Endodermal cell (in vitro differentiated cells): ENCODE measurements at places on chromosomes 11 and 22.

DNA sequence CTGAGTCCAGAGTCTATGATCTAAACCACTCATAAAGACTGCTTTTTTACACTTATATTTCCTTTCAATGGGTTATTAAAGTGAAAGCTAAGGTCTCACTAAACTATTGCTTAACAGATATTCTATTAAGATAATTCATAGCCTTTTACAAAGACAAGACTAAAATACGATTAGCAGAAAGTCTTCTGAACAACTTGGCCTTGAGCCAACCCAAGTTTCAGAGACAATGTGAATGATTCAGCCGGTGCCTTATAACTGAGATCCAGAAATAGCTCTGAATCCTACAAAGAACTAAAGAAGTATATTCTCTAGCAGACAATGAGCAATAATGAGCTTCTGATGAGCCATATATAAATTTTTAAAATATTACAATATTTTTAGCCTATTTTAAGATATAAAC is 41.5 kb upstream of the CARD18 start:
- no peak for DNase-seq

- no peak for DNase-seq
Measured at GRCh38 chr11:5251746-5252145, 2.1 kb upstream of the HBG1 start.

DNA sequence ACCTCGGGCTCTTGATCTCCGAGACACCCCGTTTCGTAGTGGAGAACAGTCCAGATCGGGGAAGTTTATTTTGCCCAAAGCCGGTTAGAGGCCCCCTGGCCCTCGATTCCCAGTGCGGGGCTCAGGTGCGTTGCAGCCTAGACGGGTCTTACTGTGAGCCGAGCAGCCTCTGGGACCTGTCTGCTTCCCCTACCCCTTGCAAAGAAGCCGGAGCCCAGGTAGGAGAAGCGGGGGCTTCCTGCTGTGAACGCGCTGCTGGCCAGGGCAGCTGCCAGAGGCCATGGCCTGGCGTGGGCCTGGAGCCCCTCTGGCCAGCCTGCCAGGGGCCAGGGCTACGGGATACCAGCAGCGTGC is 621 bp downstream of the TSPO start:
- DNase-seq, result no peak

DNA sequence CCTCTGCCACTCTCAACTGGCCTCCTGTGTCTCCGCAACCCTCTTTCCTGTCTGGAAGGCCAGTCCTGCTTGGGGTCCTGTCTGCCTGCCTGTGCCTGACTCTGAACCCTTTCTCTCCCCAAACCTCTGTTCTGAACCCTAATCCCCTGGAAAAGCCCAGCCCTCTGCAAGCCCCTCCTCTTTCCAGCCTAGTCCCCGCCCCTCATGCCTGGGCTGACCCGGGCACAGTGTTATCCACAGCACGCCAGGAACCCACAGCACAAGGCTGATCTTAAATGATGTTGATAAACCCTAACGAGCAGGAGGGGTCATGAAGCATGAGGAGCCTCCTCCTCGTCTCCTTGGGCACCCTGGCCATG is at the start of gene IFITM10:
Gene IFITM10 (minus strand): TSS at position 115 of the 359 bp plus-strand sequence. CDS start 153 bp downstream, outside the sequence.
- no peak for DNase-seq

GRCh38 chr11:115670538-115671205 is 166.5 kb upstream of the CADM1 start:
- no peak for DNase-seq

- peak; percentile 88 for DNase-seq
Measured at GRCh38 chr11:69521457-69521856, 40.0 kb downstream of the LINC01488 start.

DNA sequence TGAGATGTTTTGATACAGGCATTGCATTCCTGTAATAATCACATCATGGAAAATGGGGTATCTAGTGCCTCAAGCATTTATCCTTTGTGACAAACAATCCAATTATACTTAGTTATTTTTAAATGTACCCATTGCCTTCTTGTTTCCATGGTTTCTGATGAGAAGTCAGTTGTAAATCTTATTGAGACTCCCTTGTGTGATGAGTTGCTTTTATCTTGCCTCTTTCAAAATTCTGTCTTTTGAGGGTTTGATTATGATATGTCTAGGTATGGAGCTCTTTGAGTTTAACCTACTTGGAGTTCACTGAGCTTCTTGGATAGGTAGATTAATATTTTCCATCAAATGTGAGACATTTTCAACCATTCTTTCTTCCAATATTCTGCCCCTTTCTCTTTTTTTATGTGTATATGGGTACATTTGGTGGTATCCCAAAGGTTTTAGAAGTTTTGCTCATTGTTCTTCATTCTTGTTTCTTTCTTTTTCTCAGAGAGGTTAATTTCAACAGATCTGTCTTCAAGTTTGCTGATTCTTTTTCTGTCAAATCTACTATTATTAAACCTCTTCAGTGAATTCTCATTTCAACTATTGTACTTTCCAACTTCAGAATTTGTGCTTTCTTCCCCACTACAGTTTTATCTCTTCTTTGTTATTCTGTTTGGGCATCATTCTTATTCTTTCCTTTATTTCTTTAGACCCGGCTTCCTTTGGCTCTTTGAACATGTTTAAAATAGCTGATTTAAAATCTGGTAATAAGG is 13.7 kb downstream of the NAGA start:
- no peak for DNase-seq

DNA sequence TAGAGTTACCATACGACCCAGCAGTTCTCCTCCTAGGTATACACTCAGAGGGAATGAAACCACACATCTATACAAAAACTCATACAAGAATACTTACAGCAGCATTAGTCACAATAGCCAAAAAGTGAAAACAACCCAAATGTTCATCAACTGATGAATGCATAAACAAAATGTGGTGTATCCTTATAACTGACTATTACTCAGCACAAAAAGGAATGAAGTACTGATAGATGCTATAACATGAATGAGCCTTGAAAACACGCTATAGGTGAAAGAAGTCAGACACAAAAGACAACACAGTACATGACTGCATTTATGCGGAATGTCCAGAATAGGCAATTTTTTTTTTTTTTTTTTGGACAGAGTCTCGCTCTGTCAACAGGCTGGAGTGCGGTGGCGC is 23.1 kb downstream of the NCAPD3 start:
- DNase-seq, result no peak

DNA sequence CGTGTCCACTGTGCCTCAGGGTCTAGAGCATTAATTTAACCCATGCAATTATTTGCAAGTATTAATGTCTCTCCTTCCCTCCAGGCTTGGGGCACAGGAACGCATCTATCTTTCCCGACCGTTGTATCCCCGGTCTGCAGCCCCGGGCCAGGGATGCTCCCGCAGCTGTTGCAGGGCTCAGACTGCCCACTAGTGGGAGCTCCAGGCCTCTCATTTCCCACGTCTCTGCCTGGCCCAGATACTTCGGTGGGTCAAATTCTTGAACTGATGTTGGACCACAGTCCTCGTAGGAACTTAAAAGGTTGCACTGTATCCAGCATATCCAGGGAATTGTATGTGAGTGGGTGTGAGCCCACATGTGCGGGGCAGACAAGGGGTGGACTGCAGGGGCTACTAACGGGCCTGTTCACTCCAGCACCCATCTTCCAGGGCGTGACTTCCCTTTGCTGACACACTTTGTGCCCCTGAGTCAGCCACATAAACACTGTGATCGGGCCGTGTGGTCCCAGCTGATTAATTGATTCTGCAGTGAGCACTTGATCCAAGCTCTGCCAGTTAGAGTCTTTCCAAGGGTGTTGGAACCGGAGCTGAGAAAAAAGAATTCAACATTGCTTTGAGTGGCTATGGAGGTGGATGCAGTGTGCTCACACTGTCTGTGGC is 451.3 kb downstream of the TBC1D22A start:
- DNase-seq, result peak; percentile 87

DNA sequence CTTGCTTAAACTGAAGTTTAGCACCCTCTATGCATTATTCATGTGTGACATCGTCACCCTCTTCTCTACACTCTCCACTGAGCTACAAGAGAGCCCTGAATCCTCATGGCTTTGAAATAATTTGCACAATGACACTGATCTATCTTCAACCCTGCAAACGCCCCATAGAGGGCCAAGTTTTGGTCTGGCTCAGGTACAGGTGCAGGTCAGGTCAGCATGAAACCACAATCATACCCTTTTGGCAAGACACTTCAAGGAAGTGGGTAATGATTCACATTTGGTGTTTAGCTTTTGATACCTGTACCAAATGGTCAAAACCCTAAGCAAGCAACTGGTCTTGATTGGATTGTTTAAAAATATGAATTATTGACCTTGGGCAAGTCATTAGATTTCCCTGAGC is 122.2 kb upstream of the CADM1 start:
- no peak for DNase-seq

- peak; percentile 77 for DNase-seq
Measured at GRCh38 chr11:95279921-95280868, 49.2 kb upstream of the SESN3 start.

GRCh38 chr11:2810411-2811205 is 75.0 kb downstream of the CDKN1C start:
- DNase-seq, result no peak

GRCh38 chr11:8754241-8754640 is 71.6 kb downstream of the RPL27A start:
- DNase-seq, result no peak

DNA sequence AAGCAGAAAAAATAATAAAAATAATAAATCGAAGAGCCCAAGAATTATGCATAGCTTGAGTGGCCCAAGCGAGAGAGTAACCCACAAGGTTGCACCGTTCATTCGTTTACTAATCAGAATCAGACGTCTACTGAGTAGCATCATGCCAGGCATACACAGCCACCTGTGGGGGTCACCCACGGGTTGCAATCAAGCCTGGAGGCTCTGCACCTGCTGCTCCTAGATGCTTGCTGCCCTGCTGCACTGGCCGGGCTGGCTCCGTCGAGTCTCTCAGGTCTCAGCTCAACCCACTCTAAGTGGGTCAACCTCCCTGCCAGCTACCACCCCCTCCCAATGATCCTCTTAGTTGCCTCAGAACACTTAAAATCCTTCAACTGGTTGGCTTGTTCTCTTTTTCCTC is 2.0 kb upstream of the TESMIN start:
- DNase-seq, result no peak

GRCh38 chr11:20015101-20015500 is 145.2 kb downstream of the DBX1 start:
- no peak for DNase-seq

GRCh38 chr22:49263101-49263500 is 564.6 kb downstream of the BRD1 start:
- peak; percentile 5 for DNase-seq

GRCh38 chr22:18066181-18066859 is 11.5 kb upstream of the PEX26 start:
- no peak for DNase-seq

DNA sequence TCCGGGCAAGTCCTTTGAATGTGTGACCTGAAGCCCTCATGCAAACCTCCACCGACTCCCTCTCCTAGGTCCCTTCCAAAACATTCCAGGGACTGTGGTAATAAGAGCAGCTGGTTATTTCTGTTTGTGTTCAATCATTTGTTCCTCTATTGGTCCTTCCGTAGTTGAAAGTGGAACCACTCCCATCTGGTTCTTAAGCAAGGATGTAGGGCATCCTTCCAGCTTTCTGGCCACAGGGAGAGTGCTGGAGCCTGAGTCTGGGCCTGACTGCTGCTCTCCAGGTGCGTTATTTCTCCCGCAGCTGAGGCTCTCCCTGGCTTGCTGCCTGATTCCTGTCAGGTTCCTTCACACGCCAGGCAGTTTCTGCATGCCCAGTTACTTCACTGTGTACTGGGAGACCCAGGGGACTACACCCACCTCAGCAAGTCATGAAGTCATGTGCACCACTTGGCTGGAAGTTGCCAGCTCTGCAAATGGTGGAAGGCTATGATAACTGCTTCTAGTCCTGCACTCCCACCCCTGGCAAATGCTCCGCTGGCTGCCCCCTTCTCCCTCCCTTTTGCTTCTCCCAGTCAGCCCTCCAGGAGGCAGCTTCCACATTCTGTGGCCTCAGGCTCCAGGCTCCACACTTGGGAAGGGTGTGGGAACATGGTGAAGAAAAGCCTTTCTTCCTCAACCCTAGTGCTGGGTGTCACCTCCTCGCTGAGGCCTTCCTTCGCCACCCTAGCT is 4.0 kb upstream of the ALX4 start:
- no peak for DNase-seq

DNA sequence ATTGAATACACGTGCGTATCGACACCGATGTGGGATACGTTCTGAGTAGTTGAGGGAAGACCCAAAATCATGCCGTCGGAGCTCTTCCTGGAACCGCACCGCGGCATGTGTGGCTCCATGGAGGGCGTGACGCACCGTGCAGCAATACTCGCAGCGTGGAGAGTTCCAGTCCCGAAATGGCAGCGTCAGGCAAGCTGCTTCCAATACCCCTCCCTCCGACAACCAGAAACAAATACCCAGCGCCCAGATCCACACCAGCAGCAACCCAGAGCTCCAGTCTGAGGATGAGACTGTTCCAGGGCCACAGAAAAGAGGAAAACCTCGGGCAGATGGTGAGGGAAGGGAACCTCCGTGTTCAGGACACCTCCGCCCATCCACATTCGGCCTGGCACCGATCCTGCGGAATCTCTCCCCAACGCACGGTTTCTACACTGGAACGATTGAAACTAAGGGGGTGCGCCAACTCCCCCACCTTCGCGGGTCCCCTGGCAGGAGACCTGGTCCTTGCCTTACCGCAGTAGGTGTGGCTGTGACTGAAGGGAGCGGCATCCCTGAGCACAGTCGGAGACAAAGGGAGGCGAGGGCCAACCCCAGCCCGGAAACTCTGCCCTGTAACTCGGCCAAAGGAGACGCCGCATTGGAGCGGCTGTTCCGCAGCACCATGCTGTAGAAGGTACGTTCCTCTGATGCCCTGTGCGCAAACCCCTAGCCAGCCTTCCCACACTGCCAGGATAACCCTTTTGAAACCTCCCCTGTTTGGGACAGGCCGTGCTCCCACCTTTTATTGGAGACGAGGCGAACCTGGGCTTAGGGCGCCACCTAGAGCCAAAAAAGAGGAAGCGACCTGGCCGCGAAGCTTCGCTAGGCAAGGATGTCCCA is 28.2 kb downstream of the DBX1 start:
- peak; percentile 93 for DNase-seq

- no peak for DNase-seq
Measured at GRCh38 chr11:72629266-72629665, 45.0 kb downstream of the PDE2A start.

DNA sequence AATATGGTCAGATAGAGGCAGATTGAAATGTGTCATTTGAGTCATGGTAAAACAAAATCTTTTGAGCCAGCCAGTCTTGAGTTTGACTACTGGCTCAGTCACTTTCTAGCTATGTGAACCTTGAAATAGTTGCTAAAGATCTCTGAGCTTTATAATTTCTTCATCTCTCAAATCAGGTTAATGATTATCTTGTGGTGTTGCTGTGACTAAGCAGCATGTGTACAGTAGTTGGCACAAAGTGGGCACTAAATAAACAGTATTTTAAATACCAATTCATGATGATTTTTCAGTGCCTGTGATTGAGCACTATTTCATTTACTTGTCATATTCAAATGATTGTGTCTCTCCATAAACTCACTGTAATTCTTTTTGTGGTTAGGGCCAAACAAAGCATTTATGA is 70.8 kb downstream of the RAB38 start:
- no peak for DNase-seq

- DNase-seq, result no peak
Measured at GRCh38 chr11:14388352-14388751, 29.4 kb upstream of the RRAS2 start.
